ENCODE measurements at places on chromosomes 5 and 9.

- DNase-seq, result no peak
These were observed 12.3 kb downstream of the ZCCHC9 start for GRCh38 chr5:81313686-81314085.

- DNase-seq, result no peak
These were observed 177.7 kb downstream of the NR2F1-AS1 start for GRCh38 chr5:93403141-93403928.

GRCh38 chr9:2727966-2728613, 10.8 kb downstream of the KCNV2 start:
- peak; percentile 47 for DNase-seq

DNA sequence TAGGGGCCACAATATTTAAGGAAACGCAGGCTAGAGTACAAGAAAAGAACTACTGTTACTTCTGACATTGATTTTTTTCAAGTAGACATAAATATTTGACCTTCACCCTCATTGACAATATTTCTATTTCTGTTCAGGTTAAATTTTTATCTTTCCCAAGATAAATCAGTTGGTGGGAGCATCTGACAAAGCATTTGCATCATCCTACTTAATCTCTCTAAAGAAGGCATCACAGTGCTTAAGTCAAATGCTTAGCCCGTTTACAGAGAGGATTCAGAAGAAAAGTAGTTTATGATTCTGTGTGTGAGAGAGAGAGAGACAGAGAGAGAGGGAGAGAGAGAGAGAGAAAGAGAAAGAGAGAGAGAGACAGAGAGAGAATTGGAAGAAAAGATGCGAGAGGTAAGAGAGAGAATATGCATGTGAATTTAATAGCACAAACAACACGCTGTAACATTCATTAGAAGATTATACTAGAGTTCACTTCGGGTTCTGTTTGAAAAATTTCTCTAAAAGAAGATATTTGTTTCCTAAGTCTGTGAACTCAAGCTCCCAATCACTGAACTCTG, 1093.3 kb upstream of the CDH6 start:
- DNase-seq, result no peak

- DNase-seq, result no peak
These were observed 24.4 kb downstream of the ERAP1 start for GRCh38 chr5:96783326-96783725.

All from NCI-H510A (cell line).